ENCODE measurements at places on chromosomes 5 and 9.
A peak's percentile ranks its signal among the peaks of the same experiment; 100 is the strongest.

GRCh38 chr9:34446468-34446891 lies 11.9 kb downstream of the FAM219A start:
- DNase-seq, result no peak

GRCh38 chr5:41893074-41893851 lies 10.9 kb upstream of the RIMOC1 start:
- DNase-seq, result no peak

- peak; percentile 69 for DNase-seq
Measured at GRCh38 chr5:93800988-93801811, 59.8 kb upstream of the POU5F2 start.

- DNase-seq, result no peak
Measured at GRCh38 chr5:179375236-179375685, 30.0 kb upstream of the ADAMTS2 start.

- peak; percentile 41 for DNase-seq
Measured at GRCh38 chr5:1004461-1005248, 3.9 kb upstream of the NKD2 start.

GRCh38 chr9:8457055-8457454 lies 657.5 kb upstream of the DMAC1 start:
- DNase-seq, result no peak

DNA sequence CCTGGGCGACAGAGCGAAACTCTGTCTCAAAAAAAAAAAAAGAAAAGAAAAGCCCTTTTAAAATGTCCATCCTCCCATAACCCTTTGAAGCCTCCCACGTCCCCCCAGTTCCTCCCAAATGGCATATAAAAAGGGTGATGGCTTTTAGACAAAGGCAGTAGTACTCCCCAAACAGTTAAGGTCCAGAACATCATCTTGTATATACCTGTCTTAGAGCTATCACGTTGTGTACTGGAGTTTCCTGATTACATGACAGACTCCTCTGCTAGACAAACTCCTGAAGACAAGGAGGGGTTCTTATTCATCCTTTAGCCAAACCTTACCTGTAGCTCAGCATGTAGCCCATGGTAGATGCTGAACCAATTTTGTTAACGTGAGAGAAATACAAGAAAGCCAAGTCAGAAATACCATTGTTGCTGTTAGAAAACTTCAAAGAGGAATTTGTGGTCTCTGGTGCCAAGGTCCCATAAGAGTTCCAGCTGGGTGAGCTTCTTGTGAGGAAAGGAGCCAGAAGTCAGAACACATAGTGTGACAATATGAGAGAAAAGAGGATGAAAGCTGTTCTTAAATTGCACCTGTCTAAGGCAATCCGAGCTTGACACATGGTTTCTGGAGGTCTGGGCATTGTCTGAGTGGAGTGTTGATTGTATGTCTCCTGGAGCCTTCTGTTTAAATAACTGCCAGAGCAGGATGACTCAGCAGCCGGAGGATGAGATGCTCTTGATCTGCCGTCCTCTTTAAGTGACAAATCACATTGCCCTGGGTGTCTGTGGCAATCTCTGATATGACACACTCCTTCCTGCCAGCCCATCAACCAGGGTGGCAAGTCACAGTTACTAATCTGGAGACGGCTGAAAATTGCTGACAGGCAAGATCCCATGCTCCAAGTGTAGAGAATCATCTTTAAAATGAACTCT lies 69.1 kb downstream of the ARRDC3 start:
- peak; percentile 98 for DNase-seq

GRCh38 chr5:19977099-19977498 lies 10.9 kb downstream of the CDH18 start:
- DNase-seq, result no peak

DNA sequence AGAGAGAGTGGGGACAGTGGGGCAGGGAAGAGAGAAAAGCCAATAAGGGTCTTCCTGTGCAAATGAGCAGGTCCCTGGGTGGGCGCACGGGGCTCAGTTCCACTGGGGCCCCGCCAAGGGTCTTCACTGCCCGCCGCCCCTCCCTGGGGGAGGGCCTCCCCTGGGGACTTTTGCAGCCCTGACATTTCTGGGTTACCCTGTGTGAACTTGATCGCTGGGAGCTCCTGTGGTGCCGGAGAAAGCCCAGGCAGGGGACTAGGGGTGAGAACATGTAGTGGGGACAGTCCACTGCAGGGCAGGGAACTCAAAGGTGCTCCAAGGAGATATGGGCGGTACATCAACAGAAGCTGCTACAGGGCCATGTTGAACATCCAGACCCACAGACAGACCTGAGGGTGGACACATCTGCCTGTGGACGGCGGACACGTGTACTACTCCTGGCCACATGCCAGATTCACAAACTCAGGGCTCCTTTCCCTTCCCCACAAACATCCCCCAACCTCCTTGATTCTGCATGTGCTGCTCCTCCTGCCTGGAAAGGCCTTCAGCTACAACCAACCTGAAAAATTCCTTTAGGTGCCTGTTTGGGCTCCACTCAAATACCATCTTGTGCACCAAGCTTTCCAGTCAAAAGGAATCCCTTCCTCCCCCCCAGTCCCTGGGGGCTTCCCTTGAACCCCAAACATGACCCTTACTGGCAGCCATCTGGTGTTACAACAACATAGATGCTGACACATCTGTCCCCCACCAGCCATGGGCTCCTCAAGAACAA lies 43.0 kb upstream of the NEK6 start:
- no peak for DNase-seq

DNA sequence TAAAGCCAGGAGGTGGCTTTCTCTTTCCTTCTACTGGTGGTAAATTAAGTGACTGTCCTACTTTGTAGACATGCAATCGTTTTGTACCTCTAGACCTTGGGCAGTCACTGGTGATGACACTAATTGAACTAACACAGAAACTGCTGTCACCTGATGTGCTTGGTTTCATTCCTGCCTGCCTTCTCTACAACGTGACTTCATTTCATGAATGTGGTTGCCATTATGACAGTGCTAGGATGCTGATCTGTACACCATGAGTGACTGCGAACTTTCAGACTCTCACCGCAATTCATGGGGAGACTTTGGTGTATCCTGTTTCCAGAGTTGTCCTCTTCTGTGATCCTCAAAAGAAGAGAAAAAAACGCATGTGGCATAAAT lies 47.5 kb downstream of the UBE2QL1 start:
- DNase-seq, result no peak

- no peak for DNase-seq
Measured at GRCh38 chr9:83557771-83558170, 19.6 kb upstream of the FRMD3 start.

GRCh38 chr5:175742290-175742994 lies 84.6 kb downstream of the HRH2 start:
- DNase-seq, result no peak

DNA sequence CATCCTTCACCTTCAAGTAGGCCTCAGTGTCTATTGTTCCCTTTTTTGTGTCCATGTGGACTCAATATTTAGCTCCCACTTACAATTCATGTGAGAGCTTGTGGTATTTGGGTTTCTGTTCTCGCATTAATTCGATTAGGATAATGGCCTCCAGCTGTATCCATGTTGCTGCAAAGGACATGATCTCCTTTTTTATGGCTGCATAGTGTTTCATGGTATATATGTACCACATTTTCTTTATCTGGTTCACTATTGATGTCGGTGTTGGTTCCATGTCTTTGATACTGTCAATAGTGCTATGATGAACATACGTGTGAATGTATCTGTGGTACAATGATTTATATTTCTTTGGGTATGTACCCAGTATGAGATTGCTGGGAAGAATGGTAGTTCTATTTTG lies 113.7 kb downstream of the FGF18 start:
- no peak for DNase-seq

DNA sequence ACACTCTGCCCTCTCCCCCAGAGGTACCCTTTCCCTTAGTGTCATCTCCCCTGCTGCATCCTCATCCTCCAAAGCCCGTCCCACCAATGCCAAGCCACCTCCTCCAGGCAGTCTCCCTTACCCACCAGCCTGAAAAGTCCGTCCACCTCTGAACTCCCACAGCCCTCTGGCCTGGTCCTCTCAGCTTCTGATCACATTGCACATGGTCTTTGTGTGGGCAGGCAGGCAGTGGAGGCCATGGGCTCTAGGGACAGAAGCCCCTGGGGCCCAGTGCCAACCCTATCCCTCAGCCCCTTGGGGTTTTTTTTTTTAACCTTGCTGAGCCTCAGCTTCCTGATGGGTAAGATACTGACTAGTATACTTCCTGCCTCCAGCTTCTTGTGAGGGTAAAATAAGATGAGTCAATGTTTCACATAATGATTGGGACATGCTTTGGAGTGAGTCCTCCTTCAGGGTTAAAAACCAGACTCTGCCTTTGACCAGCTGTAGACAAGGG lies 19.4 kb downstream of the CSF1R start:
- DNase-seq, result no peak

GRCh38 chr9:27763831-27764230 lies 190.6 kb upstream of the C9orf72 start:
- DNase-seq, result no peak

DNA sequence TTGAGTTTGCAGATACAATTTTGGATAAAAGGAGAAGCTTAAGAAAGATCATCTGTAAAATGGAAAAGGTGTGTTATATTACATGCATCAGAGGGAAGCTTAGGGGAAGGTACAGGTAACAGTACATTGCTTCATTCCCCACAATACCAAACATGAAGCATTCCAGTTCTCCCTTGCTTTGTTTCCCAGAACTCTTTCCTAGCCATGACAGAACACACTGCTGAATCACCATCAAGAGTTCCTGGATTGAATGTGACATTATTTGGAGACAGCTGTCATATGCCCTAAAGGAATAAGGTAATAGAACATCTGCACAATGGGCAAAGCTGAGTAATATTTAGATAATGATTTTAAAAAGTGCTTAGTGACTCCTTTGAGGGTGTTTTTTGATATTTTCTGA lies 303.5 kb upstream of the ST8SIA4 start:
- no peak for DNase-seq
